ENCODE measurements at places on chromosomes 7 and 10.

GRCh38 chr10:6050801-6051445, 11.2 kb downstream of the IL2RA start:
- DNase-seq = peak; percentile 80

GRCh38 chr7:108027239-108027638, 24.3 kb upstream of the LAMB1 start:
- DNase-seq = no peak

- DNase-seq = no peak
Measured at GRCh38 chr7:83546586-83546985, 102.4 kb downstream of the SEMA3E start.

DNA sequence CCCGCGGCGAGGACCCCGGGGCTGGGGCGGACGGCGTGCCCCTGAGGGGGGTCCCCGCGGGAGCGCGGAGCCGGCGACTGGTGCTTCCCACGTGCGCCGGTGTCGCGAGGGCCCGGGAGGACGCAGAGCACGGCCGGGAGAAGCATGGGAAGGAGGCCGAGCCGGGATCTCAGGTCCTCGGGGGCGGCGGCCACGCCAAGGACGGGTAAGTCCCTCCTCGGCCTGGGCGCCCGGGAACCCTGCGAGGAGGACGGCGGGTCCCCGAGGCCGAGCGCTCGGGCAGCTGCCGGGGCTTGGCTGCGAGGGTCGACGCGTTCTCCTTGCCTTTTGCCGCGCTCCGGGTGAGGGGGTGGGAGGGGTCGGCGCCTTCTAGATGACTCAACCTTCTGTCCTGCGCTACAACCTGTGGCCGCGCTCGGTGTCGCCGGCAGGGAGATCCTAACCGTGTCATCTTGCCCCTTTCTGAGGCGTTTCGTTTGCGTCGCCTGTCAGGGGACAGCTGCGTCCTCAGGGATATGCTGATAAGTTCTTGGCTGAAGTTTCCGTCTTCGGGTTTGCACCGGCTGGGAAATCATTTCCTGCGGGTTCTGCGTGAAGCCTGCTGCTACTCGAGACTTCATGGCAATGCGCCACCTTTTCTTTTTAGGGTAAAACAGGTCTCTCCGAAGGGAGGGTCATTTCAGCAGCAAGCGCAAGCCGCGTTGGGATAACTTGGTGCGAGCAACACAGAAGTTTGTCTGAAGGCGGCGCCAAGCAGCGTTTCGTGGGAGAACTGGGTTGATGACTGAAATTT, 529 bp downstream of the TASOR2 start:
- peak; percentile 49 for DNase-seq

GRCh38 chr10:76397181-76398042, 966.0 kb downstream of the LRMDA start:
- no peak for DNase-seq

DNA sequence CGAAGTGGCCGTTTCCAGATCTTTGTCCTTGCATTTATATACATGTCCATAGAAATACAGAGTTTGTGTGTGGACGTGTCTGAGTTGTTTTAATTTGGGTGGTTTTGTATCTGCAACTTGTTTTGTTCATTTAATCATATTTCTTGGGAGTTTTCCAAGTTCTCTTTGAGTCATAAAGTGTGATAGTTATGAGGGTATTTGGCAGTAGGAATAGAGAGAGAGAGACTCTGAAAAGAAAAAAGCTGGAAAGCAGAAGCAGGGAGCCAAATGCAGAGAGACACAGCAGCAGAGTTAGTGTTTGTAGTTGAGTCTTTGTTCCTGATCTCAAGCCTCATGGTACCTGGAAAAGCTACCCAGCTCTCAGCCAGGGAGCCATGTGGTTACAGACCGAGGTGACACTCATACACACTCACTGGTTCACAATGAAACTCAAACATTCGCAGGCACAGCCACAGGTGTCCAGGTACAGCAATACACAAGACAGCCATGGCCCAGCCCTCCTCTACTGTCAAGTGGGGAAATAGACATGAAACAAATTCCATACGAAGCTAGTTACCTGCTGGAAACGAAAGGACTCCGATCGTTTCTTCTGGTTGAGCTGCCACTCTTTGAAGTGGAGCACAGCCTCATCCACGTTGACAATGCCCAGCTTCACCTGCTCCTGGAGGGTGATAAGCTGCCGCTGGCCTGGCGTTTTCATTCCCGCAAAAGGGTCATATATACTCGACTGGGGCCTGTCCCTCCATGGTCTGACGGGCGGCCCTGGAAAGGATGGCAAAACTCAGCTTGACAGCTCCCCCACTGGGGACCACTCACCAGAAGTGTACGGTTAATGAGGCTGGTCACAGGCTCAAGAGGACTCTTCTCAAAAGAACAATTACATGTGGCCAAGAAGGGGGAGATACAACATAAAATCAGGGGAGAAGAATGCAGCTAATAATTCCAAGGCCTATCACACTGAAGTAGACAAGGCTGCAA, 33.3 kb upstream of the TM9SF3 start:
- no peak for DNase-seq

DNA sequence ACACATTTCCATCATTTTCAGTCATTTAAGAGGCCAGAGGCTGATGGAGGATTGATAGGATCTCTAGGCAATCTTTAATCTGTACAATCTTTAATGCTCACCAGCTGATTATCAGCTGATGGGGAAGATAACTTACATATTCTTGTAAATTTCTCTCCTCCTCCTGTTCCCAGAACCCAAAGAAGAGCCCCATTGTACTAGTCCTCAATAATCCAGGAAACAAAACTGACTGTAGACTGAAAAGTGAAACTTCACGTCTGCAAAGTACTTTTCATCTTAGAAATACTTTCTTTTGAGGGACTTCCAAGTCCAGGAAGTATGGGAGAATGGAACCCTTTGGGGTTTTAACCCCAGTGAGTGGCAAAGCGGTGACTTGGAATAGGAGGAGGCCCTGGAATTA, 283.3 kb downstream of the FRMD4A start:
- DNase-seq = no peak

DNA sequence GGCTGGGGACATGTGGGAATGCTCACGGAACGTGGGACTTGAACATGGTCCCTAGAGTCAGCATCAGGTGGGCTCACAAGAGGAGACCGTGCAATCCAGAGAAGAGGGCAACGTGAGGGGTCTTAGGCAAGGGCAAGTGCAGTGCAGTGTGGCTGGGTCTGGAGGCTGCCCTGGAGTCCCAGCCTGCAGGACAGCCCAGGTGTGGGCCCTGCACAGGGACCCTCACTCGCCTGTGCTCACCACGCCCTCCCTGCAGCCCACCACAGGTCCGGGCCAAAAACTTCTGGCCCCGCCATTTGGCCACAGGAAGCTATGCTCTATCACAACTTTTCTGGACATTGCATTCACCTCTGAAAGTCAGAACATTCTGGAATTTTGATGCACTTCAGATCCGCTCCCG, 133.5 kb downstream of the PAXIP1 start:
- DNase-seq = no peak

GRCh38 chr10:21100190-21100589, 203.1 kb upstream of the NEBL start:
- DNase-seq = no peak

DNA sequence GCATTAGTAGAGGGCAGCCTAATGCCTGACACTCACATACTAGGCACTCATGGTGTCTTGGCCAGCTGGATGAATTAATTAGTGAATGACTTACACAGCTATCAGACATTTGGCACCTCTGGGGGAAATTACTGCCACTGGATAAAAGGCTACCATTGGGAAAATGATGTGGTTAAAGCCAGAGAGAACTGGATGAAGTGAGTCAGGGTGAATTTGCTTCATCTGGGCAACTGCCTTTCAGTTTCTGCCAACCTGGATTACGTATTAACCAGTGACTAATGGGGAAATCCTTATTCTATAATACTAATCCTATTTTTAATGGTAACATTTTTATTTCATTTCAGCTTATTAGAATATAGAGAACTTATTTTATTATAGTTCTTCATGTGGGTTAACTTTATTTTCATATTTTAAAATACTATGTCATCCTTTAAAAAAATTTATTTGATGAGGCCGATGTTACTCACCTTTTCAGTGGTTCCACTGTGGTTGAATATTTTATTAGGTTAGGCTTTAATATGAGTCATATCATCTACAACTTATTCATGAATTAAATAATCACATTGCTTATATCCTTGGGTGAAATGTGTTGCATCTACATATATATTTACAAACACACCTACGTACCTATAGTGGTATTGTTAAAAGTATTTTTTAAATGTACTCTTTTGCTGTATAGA, 85.6 kb upstream of the CAPZA2 start:
- DNase-seq = no peak

- DNase-seq = no peak
Measured at GRCh38 chr7:117896339-117896738, 23.1 kb upstream of the CTTNBP2 start.

- DNase-seq = no peak
Measured at GRCh38 chr10:46328853-46329689, 42.3 kb downstream of the ANTXRL start.

DNA sequence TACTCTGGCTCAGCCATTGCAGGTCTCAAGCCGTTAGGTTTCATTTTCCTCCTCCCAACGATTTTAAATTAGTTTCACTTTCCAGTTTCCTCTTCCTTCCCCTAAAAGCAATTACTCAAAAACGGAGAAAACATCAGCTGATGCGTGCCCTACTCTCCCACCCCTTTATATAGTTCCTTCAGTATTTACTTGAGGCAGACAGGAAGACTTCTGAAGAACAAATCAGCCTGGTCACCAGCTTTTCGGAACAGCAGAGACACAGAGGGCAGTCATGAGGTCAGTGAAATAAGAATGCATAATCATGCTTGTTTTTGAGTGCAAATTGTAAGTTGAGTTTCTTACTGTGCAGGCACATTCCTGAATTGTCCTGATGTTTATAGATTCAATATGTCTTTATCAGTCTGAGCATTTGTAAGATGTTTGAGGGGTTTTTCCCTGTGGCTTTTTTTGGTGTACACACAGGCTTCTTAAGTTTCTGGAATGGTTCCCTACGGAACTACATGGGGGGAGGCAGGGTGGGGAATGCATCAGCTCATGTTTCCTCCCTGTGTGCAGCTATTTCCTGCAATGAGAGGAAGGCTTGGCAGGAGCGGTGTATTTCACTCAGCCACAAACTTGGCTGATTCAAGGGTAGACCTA, at the start of gene IFIT3:
IFIT3 (plus strand) TSS at position 195 of the 639 bp plus-strand sequence; CDS start at position 272, 77 bp downstream.
- no peak for DNase-seq

DNA sequence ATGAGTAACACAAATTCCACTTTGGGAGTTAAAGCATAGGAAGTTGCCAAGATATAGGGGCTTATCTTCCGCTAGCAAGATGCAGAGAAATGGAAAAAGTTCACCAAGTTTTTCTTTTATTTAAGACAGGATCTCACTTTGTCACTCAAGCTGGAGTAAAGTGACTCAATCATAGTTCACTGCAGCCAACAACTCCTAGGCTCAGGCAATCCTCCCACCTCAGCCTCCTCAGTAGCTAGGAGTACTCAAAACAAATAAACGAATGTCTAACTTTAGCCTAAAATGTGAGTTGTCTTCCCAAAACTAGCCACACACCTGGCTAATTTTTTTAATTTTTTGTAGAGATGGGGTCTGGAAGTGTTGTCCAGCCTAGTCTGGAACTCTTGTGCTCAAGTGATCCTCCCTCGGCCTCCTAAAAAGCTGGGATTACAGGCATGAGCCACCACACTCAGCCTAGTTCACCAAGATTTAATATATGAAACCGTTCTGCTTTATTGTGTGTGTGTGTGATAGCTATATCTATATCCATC, 9.9 kb downstream of the VIM start:
- DNase-seq = no peak

DNA sequence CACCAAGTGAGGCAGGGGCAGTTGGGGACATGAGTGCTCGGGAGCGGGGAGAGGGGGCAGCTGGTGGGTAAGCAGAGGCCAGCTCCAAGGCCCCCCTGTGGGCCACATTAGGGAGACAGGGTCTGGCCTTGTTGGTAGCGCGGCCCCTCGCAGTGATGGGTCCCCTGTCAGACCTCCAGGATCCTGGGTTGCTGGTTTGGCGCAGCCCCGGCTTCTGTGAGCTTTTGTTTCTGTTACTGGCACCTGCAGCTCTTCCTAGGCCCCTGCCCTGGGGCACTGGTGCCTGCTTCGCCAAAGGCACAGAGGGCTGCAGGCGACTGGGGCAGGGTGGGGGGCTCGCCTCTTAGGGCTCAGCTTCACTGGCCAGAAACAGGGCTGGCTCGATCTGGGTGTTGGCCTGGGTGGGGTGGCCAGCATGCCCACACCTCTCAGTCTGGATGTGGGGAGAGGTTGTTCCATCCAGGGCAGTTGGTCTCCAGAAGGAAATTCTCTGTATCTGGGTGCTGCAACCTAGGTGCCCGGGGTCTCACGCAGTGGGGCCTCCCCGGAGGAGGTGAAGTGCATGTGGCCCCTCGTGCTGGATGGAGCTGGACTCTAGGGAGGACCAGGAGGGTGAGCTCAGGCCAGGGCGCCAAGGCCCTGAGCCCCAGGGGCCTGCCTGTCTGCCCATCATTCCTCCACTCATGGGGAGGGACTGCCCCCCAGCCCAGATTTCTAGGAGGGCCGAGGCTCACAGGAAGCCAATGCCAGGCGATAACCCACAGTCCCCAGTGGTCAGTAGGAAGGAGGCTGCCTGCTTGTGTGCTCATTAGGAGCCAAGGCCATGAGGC, 138.6 kb downstream of the LHPP start:
- no peak for DNase-seq

DNA sequence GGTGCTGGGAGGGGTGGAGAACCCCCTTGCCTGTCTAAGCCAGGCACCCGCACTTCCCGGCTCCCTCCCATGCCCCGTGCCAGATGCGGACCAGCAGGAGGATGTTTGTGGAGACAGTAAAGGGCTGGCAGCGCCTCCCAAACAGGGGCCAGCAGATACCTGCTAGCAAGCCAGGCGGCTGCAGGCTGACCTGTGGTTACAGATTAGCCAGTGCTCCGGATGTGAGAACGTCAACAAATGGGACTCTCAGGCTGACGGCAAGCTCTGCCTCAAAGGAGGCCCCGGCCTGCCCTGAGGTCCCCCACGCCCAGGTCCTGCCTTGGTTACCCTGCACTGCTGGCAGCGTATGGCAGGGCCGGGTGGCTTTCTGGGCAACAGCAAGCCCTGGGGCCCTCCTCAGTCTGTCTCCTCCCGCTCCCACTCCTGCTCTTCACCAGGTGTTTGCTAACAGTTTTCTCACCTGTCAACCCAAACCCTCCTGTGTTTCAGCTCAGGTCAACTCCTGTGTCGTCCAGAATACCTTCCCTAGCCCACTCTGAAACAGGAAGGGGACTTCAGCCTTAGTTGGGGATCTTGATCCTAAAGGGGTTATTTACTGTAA, 85.4 kb downstream of the NEURL1 start:
- no peak for DNase-seq

GRCh38 chr10:104589431-104589830, 51.7 kb upstream of the SORCS3 start:
- DNase-seq = no peak

DNA sequence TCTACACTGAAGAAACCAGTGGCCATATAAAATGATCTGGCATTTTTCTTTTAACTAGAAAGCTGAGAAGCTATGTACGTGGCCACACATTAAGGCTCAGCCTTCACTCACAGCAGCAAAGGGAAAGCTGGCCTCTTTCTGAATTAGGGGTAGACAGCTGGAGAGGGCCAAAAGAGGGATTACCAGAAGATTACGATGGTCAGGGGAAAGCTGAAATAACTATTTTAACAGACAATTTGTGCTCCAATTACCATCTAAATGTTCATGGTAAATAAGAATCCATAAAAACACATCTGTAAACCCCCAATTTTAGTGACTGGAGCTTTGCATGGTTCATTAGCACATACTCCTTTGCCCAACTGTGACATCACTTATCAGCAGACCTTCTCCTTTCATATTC, 314.3 kb downstream of the HPSE2 start:
- DNase-seq = no peak

Data from activated T-cell treated with anti-CD3 and anti-CD28 coated beads for 4 hours (primary cell).